ENCODE measurements at places on chromosomes 12 and 14. TPM values are rescaled to one million over a fixed set of nuclear protein-coding genes. Genes with fewer than 3 reads are reported as not detected.

Gene C12orf42
- 0.14 TPM for polyA plus RNA-seq

Gene CD163L1
- 2.3 TPM for polyA plus RNA-seq

Gene GPR132
- polyA plus RNA-seq = 0.71 TPM

- DNase-seq = no peak
Measured at GRCh38 chr12:15596174-15596573, 193.0 kb downstream of the EPS8 start.

GRCh38 chr14:100749967-100750597 is 23.4 kb downstream of the DLK1 start:
- DNase-seq = no peak

- peak; percentile 82 for DNase-seq
Measured at GRCh38 chr12:88580051-88580871, at the start of gene KITLG. KITLG (minus strand) TSS chr12:88580471; CDS start chr12:88580278, 193 bp downstream.

- DNase-seq = no peak
Measured at GRCh38 chr12:93127582-93128331, 198.7 kb upstream of the EEA1 start.

DNA sequence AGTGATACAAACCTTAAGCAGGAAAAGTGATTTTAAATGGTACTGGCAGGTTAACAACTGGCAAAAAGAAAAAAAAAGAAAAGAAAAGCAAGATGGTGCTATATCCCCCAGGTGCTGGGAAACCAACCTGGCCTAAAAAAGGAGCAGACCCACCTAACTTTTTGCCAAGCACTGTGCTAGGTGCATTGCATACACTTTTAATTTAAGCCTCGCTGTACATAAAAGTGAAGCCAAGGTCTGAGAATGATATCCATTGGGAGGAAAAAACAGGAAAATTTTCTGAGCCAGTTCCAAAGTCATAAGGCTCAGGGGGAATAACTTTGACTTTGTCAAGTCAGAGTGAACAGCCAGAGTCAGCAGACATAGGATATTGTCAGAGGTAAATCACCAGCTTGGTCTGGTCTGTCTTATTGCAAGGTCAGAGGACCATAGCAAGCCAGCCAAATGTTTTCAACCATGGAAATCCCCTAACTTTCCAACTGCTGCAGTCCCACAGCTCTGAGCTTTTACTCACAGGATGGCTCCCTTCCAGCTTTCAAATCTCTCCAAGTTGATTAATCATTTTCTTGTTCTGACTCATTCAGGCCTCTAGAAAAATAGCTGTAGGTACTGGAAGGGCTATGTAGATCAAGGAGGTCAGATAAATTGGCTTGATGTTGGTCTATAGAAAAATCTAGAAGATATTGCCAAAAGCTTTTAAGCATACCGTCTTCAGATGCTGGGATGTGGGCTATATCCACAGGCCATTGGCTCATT is 412.9 kb downstream of the RAD51B start:
- DNase-seq = peak; percentile 93

All from renal pelvis (tissue), 12 donors.